ENCODE measurements at places on chromosomes 5 and 9.

DNA sequence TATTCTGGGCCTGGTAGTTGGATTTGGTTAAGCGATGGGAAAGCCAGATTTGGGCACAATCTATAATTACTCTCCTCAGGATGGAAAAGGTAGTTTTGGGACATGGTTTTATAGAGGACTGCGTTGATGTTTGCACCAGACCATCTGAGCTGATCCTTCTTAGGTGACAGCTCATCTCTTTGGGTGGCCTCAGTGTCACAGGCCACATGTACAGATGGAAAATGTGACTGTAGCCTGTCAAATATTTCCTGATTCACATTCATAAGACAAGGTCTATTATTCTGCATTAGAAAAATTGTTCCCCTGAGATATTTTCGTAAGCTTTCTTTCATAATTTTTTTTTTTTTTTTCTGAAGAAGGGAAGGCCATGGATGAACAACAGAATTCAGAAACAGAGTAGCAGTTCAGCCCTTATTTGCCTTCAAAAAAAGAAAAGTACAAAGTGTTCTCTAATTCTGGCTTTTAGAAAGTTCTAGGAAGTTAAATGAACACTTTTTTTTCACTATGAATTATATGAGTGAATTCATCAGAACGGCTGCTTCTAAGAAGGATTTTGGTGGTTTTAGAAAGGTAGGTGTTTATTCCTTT, 81.0 kb downstream of the NNT start:
- DNase-seq, result no peak

DNA sequence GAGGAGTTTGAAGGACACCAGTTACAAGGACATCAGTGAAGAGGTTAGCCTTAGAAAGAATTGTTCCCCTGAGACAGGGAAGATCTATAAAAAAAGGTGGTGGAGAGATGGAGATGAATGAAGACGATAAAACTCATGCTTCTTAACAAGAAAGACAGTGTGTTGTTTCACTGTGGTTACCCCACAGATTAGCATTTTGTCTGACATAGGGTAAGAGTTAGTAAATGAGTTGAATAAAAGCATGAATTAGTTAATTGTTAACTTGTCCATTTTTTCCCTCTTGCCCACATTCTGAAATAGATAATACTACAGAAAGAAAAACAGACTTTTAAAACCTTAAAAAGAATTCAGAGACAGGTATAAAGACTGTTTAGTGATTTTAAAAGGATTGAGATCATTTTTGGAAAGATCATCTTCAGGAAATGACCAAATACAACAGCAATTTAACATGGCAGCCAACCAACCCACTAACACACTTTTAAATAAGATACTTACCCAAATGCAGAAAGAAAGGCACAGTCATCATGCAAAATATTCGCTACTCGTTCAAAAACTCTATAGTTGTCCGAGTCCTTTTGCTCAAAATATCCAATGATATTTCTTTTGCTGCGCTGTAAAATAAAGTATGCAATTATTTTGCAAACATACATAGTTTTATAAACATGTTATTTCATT, 78.5 kb downstream of the ERP44 start:
- no peak for DNase-seq

GRCh38 chr9:20292002-20292401, 330.3 kb downstream of the MLLT3 start:
- no peak for DNase-seq

DNA sequence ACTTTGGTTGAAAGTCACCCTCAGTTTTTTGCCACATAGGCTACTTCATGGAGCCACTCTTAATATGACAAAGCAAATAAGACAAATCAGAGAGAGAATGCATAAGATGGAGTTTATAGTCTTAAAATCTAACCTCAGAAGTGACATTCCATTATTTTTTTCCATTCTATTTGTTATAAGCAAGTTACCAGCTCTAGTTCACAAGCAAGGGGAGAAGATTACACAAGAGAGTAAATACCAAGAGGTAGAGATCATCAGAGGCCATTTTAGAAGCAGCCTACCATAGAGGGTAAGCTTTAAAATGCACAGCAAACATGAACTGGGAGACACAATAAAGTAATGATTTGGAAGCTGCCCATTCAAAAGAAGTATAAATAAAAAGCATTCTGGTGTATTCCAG, 651.3 kb upstream of the MEF2C start:
- DNase-seq, result no peak

GRCh38 chr5:32277798-32278197, 34.9 kb downstream of the MTMR12 start:
- no peak for DNase-seq

DNA sequence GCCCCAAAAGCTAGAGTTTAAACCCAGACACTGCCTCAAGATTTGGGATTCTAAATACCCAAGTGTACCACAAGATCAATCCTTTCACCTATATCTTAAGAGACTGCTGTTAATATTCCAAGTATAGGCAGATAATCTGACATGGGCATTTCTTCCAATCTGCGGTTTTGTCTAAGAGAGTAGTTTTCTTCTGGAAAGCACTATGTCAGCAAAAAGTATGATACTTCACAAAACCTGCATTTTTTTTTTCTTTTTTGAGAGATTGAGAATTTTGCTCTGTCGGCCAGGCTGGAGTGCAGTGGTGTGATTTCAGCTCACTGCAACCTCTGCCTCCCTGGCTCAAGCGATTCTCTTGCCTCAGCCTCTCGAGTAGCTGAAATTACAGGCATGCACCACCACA, 190.7 kb upstream of the TYRP1 start:
- DNase-seq, result no peak

DNA sequence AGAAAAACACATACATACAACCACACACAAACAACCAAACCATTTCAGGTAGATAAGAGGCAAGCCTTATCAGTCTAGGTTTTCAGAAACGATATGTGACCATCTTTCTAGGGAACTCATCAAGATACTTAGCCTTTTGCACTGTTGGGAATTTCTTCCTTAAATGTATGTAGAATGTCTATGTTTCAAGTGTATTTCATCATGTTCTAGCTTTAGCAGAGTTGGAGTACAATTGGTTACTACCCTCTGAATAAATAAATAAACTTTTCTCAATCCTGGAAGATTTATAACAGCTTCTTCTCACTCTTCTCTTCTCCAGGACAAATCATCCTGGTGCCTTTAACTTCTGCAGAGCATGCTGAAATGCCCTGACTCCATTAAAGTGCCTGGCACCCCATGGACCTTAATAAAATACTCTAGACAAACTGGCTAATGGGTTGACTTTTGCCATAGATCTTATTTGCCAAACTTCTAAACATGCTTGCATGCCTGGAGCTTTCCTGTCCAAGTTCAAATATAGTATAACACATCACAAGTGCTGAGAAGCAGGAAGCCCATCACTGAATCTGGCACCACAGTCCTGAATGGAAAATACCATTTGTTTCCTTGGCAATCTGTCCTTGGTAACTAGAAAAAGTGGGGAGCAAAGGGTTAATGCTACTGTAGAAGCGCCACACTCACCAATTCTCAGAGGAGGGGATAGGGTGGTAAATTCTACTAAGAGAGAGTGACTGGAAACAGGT, 33.1 kb upstream of the ZNF462 start:
- no peak for DNase-seq

DNA sequence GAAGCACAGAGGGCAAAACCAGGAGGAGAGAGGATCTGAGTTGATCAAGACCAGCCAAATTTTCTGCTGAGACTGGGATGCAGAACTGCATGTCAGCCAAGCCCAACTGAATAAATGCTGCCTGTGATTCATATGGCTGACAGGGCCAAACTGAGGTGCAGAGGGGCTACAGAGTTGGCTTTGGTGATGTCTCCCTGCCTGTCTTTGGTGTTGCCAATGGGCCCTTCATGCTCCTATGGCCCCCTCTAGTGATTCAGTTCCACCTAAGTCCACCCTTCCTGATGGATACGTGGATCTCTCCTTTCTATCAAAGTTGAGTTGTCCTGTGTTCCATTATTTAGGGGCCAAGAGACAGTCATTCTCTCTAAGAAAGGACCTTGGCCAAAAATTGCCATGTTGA, 163.6 kb upstream of the TLE4 start:
- no peak for DNase-seq

GRCh38 chr5:145975001-145975360, 38.6 kb downstream of the SH3RF2 start:
- no peak for DNase-seq

GRCh38 chr5:41788941-41789368, 81.3 kb downstream of the OXCT1 start:
- no peak for DNase-seq

GRCh38 chr9:99298614-99299013, 76.5 kb downstream of the SEC61B start:
- no peak for DNase-seq

DNA sequence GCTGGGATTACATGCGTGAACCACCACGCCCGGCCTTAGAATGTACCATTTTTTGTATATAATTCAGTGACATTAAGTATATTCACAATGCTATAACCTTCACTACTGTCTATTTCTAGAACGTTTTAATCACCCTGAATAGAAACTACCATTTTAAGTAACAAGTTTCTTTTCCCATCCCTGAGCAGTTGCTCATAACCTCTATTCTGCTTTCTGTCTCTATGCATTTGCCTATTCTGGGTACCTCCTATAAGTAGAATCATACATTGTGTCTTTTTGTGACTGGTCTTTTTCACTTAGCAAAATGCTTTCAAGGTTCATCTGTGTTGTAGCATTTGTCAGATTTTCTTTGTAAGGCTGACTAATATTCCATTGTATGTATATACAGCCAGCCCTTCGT, 39.9 kb downstream of the DDX46 start:
- DNase-seq, result no peak

- DNase-seq, result no peak
Observed at GRCh38 chr5:95730011-95730700, 980 bp upstream of the RHOBTB3 start.

DNA sequence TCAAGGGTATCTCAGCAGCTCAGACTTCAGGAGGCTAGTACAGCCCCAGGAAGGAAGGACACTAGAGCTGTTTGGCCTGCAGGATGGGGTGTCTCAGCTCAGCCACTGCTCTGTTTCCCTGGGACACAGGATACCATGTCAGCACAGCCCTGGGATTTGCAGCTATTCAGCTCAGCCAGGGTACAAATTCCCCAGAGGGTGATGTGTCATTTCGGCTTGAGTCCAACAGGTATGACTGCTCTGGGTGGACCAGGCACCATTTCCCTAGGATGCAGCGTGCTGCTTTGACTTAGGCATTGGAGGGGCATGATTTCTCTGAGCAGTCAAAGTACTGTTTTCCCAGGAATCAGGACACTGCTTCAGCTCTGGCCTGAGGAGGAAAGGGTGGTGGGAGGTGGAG, 130.1 kb downstream of the ARSB start:
- no peak for DNase-seq

DNA sequence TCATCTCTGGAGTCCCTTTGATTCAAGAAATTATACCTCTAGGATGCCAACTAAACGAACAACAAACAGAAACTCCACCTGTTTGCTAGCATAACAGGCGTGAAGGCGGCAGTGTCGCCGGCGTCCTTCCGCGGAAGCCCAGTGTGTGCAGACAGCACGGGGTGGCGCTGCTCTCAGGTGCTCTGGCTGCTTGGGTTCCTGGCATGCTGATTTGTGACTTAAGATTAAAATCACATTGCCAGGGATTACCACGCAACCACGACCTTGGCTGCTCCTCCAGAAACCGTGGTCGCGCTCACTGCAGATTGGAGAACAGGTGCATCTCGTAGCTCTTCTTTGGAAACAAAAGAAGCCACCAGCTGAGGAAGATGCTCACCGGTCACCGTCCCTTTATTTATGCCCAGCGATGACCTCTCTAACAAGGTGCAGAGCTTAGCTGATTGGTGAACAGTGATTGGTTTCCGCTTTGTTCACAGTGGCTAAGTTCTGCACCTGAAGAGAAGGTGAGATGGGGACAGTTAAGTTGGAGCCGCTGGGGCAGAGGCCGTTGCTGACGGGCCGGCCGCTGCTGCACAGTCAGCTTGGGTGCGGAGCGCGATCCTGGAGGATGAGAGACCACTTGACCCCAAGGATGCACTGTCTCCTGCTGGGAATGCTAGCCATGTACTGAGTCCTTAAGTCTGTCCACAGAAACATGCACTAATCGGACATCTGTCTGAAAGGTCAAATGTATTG, 232.3 kb downstream of the FANCC start:
- no peak for DNase-seq

- DNase-seq, result no peak
Observed at GRCh38 chr5:83530193-83530592, 58.6 kb downstream of the VCAN start.

DNA sequence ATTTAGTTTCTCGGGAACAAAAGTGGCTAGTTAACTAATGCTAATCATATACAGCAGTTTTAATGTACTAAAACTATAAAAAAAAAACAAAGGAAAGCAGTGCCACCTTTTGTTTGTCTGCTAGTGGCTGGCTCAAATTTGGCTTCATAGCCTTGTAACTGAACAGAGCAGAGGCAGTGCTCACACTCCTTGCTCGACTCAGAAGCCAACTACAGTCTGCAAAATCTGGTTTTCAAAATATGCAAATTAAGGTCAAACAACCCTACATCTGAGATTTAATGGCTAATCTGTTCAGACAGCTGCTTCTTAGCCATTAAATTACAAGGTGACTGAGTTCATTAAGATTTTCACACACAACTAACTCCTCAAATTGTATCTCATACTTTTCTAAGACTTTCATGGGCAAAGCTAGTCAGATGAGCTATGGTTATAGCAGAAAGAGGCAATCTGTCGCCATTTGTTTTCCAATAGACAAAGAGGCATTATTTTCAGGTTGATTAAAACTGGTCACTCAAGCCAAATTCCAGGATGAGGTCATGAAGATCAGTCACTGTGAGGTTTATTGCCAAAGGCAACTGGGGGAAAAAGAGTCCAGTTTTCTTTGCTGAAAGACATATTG, 56.8 kb upstream of the EPB41L4A start:
- no peak for DNase-seq

DNA sequence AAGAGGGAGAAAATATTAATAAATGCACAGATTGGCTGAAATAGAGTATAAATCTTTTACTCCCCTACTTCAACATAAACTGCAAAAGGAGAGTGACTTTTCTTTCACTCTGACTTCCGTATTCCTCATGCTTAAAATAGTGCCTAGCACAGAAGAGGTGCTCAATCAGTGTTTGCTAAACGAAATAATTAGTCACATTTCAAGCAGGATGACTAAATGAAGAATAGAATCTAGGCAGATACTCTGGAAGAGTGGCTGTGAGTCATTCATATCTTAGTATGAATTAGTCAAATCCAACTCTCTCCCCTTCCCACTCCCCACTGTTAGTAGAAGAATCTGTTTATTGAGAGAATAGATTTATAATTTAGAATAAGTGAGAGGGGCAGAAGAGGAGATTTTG, 4.8 kb downstream of the CD274 start:
- DNase-seq, result no peak

DNA sequence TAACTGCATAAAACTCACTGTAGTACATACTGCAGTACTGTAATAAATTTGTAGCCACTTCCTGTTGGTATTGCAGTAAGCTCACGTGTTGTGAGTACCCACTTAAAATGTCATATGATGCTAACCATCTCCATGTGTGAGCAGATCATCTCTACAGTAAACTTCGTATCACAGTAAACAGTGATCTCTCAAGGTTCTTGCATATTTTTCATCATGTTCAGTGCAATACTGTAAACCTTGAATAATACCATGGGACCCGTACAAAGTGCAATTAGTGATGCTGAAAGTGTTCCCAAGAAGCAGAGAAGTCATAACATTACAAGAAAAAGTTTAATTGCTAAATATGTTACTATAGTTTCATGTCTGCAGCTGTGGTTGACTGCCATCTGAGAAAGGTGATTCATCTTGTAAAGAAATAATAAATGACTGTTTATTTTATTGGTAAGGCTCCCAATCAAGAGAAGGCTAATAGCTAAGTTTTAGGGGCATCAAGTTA, 253.8 kb upstream of the POU5F2 start:
- DNase-seq, result no peak

Measured in NCI-H2081 treated with DMSO at 0.1 percent for 48 hours (cell line).